Activated naive CD4-positive, alpha-beta T cell (primary cell): ENCODE measurements at places on chromosomes 2 and 18.

DNA sequence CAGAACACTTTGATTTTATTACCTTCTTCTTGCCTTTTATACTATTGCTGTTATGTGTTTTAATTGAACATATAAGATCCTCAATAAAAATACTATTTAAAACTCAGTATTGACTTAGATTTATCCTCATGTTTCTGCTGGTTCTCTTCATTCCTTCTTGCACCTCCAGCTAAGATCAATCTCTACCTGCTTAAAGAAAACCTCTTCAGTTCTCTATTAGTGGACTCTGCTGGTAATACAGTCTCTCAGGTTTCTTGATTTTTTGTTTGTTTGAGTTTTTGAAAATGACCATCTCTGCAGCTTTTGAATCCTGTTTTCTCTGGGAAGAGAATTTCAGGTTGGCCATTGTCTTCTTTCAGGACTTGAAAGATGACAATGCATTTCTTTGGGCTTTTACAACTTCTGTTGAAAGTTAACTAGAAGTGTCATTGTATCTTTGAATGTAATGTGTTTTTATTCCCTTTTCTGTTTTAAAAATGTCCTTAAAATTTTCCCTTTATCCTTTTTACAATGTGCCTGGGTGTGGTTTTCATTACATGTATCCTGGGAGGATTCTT is 29.8 kb upstream of the TMEM131 start:
- DNase-seq: no peak

GRCh38 chr2:155266109-155266508 is 567.6 kb downstream of the KCNJ3 start:
- no peak for DNase-seq

GRCh38 chr2:135424849-135425248 is 106.2 kb downstream of the ZRANB3 start:
- no peak for DNase-seq

DNA sequence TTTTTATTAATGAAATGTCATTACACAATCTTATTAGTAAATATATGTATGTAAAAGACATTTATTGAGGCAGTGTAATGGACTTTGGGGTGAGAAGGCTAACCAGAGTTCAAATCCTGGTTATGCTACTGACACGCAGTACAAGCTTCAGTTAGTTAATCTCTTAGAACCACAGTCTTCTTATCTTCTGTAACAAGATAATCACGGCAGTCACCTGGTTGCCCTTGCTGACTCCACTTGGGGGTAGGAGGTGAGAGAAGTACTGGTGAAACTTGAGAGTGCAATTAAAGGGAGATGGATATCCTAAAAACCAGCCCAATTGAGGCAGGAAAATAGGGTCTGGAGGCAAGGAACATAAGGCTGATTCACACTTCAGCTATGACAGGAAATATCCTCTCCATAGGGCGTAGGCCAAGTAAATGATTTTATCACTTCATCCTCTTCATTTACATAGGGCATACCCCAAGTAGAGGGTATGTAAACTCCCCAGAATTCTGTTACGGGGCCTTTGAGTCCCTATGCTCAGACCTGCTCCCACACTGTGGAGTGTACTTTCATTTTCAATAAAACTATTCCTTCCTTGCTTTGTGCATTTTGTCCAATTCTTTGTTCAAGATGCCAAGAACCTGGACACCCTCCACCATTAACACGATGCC is 21.3 kb downstream of the SKA1 start:
- DNase-seq: no peak

DNA sequence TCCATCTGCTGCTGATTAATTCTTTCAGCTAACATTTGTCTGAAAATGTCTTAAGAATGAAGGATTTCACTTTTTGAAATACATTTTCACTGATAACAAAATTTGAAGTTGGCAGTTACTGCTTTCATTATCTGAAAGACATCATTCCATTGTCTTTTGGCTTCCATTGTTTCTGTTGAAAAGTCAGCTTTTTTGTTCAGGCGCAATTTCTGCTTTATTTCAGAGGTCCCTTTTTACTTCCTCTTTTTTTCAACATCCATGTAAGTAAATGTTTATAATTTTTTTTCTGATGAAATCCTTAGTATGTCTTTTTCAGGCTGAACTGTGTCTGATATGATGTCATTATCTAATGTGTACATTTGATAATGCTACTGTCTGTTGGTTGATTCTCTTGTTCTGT is 184.2 kb downstream of the RND3 start:
- DNase-seq: no peak

DNA sequence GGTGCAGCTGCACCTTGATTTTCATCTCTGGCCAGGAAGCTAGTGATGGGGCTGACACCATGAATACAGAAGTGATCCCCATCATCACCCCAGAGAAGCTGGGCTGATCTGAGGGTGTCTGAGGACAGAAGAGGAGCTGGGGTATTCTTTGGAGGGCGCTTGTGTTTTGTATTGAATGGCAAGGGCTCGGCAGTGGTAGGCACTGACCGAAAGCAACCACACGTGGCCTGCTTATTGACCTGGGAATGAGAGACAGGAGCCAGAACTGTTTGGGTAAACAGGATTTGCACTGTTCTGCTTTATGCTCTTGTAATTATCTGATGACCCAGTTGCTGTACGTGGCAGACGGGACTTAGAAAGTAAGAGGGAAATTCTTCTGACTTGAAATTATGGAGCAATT is 62.6 kb upstream of the RPL31 start:
- DNase-seq: no peak

DNA sequence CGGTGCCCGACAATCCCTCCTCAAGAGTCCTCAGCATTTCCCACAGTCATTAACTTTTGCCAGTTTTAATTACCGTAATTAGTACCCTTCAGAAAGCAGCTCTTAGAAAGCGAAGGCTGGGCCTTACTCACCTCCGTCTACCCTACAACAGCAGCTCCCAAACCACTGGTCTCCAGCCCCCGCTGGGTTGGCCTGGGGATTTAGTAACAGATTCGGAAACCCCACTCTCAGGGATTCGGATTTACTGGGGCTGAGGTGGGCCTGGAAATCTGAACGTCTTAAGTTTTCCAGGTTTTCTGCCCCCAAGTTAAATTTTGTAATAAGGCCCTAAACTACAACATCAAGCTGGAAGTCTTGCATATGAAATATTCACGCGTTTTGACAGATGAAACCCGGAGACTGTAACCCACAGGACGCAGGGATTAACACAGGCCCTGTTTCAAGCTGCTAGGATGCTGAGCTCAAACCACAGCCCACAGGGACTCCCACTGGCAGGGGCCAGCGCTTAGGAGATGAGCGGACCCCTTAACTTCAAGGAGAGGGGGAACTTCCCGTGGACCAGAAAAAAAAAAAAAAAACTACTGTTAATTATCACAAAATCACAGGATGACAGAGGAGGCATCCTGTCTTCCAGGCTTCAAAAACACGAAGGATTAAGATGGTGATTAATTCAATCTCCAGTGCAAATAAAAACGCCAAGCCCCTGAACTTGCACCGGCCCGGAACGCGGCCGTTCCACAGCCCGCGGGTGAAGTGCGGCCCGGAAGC is 985 bp downstream of the ILKAP start:
- no peak for DNase-seq

DNA sequence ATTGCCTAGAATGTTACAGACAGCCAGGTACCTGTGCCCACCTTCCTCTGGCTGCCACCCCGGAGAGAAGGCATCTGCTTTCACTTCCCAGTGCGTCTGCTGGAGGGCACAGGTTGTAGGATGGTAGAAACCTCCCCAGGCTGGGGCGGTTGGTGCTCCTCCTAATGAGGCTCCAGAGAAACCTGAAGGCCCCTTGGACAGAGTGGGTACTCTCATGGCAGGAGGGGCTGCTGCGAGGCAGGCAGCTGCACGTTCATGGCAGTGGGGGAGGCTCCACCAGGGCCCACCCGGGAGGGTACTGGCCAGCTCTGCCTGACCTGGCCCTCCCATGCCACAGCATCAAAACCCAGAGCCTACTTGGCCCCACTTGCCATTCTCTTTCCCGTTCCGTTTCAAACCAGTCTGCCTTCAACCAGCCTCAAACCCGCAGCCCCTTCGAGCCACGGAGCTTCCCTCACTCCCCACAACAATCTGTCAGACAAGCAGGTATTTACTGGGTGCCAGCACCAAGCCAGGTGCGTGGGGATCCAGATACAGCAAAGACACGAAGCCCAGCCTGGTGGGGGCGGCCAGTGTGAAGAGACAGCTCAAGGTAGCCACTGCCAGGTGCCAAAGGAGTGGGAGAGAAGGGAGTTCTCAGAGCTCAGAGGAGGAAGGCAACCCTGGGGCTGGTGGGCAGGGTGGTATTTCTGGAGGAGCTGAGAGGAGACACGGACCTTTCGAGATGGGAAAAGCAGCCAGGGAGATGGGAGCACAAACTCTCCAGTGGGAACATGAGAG is 229.6 kb downstream of the LOXHD1 start:
- no peak for DNase-seq

- no peak for DNase-seq
Measured at GRCh38 chr2:152049541-152049940, 49.3 kb downstream of the CACNB4 start.

- DNase-seq: no peak
Measured at GRCh38 chr2:18242716-18243115, 317.7 kb downstream of the RDH14 start.

DNA sequence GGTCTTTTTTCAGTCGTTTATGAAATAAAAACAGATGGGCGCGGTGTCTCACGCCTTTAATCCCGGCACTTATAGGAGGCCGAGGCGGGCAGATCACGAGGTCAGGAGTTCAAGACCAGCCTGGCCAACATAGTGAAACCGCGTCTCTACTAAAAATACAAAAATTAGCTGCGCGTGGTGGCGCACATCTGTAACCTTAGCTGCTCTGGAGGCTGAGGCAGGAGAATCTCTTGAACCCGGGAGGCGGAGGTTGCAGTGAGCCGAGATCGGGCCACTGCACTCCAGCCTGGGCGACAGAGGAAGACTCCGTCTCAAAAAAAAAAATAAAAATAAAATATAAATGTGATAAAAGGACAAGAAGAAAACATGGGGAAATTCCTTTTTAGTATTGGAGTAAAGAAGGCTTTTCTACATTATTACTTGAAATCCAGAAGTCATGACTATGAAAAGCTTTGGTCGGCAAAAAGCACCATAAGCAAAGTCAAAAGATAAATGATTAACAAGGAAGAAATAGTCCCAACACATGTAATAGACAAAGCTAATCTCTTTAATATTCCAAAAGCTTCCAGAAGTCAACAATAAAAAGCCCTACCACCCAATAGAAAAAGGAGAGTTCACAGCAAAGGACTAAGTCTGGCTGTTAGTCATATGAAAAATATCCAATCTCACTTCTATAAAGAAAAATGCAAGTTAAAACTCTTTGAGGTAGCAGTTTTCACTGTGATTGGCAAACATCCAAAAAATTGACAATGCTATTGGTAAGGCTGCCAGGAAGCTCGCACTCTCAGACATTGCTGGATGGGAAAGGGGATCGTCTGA is 1.4 kb upstream of the FAM168B start:
- no peak for DNase-seq

- DNase-seq: no peak
Measured at GRCh38 chr2:23718931-23719700, 207.8 kb downstream of the ATAD2B start.
